ENCODE measurements at places on chromosomes 1 and 21.

DNA sequence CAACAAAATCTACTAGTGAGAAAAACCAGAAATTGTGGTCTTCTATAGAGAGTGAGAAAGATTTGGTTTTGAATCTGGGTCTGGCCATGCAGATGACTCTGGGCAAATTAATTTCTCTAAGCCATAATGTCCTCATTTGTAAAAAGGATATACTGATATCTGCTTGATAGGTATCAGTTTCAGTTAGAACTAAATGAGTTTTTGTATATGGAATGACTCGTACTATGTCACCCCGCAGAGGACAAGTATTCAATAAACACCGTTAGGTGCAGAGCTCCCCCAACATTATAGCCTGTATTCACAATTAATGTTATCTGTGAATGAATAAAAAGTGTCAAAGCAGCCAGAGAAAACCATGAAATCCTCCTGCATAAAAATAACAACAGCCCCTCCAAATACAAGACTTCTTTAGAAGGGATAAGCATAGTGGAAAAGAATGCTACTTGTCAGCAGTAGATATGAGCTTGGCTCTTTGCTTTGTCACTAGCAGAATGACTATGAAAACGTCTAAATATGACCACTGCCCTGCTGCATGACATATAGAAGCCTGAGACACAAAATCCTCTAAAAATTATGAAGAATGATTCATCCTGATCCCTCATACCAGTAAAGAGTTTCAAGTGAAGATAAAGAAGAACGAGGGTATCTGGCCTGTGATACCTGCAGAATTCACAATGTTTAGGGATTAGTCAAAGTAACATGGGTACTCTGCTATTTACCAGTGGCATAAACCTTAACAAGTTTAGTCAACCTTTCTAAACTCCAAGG is 17.8 kb downstream of the SCAF4 start:
- DNase-seq = no peak

- DNase-seq = no peak
These were observed 7.0 kb upstream of the BMP8B start for GRCh38 chr1:39795651-39796050.

DNA sequence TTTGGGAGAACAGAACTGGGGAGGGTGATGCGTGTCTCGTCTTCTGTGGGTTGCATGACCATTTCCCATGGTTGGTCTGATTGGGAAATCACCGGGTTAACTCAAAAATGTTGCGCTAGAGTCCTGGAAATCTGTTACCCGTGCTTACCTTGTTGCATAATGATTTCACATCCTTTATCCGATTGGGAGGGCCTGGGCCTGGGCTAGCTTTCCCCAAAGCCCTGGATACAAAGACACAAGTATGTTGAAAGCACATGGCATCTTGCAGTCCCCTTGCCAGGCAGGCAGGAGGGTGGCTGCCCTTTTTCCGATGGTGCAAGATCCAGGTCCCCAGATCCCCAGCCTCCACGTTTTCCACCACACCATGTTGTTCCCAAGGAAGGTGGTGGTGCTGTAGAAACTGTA is 582 bp downstream of the TRPM2 start:
- no peak for DNase-seq

DNA sequence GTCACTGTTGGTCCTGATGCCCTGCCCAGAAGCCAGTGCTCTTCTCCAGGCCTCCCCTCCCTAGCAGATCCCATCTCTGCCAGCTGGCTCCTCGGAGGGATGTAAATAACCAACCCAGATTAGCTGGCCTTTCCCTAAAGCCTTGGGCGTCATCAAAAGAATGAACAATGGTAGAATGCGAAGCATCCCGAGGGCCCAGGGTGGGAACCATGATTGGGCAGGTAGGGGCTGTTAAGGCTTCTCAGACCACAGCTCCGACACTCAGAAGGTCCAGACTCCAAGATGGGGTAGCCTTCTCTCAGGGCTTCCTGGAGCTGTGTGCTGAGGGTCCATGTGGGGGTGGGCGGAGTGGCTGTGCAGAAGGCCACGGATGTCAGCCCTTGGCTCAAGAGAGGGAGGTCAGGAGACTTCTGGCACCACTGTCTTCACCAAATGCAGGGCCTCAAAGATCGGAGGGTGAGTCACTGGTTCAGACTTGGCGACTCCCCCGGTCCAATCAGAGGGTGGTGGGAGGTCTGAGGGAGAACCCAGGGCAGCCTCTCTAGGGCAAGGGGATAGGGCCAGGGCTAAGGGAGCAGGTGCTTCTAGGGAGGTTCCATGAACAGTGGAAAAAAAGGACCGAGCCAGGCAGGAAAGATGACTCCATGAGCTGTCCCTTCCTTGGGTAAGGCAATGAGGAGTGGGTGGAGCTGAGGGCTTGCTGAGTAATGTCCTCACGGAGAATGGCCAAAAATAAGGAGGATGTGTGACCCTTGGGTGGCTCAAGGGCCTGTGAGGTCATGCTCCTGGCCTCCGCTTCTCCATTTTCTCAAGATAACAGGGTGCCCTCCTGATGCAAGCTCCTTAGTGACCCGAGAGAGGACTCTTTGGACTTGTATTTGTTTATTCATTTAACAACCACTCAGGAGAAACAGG is 58.4 kb upstream of the EPS8L3 start:
- no peak for DNase-seq

All from activated CD4-positive, alpha-beta T cell treated with anti-CD3 and anti-CD28 coated beads, Interleukin-2, amount 50 U/mL, for 4 hours (primary cell).